DMS153 (cell line): ENCODE measurements at places on chromosomes 4 and X.

DNA sequence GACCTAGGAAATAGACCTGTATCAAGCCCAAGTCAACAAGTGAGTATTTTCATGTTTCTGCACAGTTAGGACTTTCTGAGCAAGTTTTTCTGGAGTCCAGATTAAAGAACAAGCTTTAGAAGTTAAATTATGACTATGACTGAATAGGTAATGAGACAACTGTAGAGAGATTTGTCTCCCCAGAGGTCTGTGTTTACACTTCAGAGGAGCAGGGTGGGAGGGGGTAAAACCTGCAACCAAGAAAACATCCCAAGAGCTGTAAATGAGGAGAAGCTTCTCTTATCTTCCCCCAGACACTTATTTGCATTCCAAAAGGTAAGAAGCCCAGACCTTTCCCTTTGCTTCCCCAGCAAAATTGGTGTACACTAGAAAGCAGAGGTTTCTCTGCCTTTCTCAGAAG is 22.1 kb upstream of the CEP135 start:
- DNase-seq: no peak

DNA sequence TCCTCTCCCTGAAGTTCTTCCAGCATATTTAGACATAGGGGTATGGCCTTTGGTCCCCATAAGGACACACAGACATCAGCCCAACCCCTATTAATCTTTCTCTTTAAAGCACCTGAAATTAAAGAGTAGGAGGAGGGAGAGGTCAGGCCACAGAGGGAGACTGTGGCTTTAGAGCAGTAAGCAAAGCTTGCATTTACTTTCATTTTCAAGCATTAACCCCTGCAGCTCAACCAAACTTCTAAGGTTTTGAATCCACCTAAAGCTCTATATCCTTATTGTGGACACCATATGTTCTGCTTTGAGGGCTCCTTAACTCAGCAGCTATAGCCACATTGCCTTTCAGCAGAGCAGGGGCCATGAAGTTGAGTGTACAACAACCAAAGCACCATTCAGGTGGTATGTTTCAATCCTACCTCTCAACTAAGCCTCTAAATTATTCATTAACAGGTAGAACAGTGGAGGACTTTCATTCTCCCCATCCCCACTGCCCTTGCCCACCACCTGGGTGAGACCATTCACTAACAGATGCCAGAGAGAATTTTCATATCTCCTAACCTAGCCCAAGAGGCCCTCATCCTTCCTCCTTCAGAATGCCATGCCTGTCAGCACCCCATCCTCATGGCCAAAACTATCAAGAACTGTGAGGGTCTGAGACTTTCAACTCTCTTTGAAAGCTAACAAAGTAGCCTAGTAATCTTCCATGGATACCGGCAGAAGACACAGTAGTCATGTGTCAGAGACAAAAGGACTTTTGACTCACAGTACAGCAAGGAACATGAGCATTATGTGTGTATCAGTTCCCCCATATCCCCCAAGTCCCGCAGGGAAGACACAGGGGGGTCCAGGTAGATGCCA is 20.8 kb downstream of the LIN54 start:
- DNase-seq: no peak

DNA sequence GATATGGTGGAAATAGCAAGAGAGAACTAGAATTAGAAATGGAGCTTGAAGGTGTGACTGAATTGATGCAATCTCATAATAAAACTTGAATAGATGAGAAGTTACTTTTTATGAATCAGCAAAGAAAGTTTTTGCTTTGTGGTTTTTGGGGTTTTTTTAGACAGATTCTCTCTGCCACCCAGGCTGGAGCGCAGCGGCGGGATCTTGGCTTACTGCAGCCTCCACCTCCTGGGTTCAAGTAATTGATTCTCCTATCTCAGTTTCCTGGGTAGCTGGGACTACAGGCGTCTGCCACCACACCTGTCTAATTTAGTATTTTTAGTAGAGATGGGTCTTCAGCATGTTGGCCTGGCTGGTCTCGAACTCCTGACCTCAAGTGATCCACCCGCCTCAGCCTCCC is 23.7 kb upstream of the NEIL3 start:
- DNase-seq: no peak

DNA sequence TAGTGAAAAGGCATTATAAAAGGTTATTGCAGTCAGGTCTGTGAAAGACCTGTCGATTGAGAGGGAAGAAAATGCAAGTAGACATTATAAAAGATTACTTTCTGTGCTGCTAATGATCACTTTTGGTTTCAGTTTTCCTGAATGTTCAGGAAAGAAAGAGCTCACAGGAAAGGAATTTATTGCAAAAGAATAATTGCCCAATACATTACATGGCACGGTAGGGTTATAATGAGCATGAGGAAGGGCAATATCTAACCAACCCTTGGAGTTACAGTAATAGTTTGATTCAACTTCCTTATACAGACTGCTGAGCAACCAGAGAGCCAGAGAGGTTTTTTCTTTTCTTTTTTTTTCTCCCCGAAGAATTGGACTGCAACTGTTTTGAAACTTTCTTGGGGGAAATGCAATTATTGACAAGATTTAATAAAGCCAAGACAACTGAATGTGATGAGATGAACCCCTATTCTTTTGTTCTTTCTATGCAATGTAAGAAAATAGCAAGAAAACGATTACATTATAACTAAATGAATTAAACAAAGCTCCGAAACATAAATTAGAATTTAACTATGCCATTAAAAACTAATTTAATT is 247.0 kb downstream of the C4orf33 start:
- DNase-seq: peak; percentile 31

DNA sequence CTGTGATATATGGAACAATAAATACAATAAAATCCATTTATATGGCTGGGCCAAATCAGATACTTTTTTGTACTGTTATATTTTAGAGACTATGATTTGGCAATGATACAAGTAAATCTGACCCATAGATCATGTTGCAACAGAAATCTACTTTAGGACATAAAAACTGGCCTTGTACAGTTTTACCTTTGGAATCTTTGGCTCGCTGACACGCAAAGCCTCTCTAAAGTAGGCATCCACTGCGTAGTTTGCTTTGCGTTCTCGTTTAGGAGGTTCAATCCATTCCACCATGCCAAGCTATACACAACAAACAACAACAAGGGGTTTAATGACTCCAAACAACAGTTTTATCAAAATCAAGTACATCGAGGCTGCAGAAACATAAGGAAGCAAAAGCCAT is 42.4 kb downstream of the SMARCA1 start:
- DNase-seq: no peak

DNA sequence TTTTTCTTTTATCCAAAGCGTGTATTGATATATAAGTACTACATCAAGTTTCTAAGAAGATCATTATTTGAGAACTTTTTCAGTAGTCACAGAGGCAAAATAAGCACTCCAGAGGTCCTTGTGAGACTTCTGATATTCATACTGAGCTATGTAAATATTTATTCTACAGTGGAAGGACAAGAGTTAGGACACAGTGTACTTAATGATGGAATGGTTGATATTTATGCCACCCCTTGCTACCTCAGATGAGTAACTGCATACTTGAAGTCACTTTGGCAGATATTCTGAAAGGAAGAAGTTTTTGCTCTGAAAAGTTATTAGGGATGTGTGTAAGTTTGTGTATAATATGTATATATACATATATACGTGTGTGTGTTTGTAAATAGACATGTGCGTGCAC is 30.3 kb downstream of the MAGEA1 start:
- DNase-seq: no peak

DNA sequence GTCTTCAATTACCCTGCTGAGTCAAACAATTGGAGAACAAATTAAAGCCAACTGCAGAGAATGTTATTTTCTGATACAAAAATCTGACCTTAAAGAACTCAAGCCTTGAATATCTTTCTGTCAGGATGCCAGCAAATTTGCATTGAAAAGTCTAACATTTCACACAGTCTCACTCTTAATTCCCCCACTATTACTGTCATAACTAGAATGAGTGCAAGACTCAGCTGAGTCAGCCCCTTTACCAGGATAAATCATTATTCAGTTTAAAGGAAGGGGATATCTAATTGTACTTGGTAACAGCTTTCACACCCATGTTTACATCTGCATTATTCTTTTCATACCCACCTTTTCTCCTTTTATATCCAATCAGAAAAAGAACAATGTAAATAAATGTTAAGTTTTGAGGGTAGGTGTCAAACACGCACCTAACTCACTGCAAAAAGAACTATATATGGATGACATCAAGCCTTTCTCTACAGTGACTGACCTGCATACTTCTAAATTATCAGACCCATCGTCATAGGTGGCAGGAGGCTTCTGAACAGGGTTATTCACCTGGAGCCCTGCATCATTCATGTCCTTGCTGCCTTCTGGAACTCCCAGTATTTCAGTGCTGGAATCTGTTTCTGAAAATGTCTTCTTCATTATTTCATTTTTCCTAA is 117.4 kb downstream of the TMA16 start:
- DNase-seq: no peak

DNA sequence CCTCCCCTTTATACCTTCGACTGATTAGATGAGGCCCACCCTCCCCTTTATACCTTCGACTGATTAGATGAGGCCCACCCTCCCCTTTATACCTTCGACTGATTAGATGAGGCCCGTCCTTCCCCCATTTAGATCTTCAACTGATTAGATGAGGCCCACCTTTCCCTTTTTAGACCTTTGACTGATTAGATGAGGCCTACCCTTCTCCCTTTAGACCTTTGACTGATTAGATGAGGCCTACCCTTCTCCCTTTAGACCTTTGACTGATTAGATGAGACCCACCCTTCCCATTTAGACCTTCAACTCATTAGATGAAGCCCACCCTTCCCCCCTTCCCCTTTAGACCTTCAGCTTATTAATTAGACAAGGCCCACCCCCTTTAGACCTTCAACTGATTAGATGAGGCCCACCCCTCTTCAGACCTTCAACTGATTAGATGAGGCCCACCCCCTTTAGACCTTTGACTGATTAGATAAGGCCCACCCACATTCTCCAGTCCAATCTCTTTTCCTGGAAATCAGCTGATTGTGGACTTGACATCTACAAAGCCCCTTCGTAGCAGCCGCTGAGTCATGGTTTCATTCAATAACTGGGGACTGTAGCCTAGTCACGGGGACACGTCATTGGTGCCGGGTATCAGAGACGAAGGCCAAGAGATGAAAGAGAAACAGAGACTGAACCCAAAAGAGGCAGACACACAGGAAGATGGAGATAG is 28.8 kb upstream of the IL3RA start:
- DNase-seq: no peak

DNA sequence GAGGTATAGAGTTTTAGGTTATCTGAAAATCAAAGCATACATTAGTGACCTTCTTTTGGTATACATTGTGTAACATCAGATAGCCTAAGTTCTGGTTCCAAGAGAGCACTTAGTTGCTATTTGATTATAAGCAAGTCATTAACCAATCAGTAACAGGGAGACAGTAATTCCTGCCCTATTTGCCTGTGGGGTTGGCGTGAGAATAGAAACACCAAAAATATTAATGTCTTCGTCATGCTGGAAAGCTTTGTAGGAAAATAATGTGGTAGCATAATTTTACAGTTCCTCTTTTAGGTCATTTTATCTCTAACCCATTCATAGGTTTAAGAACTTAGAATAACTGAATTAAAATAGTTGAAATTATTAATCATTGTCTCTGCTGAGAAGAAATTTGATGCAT is 37.8 kb downstream of the NPNT start:
- no peak for DNase-seq

GRCh38 chr4:8274765-8275547 is 5.4 kb downstream of the HTRA3 start:
- no peak for DNase-seq

DNA sequence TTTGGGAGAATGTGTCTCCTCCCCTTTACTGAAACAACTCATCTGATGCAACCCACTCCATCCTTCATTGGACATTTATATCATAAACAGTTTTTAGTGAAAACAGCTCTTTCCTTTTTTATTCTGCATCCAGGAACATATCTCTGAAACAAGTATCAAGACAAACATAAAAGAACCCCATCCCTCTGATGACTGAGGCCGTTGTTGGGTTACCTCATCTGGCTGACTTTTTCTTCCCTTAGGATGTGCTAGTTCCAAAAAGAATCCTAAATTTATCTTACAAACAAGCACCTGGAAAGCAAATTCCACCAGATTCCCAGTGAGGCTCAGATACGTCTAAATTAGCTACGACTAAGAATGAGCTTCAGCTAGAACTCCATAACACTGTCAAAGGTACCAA is 483.7 kb upstream of the INTU start:
- DNase-seq: no peak

DNA sequence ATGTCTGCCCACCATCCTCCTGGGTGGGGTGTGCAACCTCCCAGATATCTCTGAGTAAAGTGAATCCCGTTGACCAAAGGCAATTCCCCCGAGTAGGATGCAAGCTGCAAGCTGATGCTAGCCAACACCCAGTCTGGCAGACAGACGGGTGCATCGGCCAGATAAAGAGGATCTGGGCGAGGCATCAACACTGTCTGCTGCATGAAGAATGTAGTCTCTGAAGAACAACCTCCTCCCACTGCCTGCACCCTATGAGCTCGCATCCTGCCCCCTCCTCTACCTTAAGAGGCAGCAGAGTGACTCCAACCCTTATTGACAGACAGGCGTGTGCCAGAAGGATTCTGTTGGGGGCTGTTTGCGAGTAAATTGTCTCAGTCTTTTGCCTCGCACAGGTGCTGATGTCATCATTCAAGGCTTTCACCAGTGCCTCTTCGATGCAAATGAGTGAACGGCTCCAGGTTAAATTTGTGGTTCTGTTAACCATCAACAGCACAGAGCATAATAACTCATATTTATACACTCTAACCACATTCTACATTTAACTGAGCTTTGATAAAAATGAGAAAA is 546.9 kb downstream of the BCOR start:
- no peak for DNase-seq

GRCh38 chrX:39745818-39746217 is 351.9 kb downstream of the BCOR start:
- DNase-seq: no peak

GRCh38 chr4:3655963-3656362 is 110.2 kb upstream of the ADRA2C start:
- peak; percentile 59 for DNase-seq

DNA sequence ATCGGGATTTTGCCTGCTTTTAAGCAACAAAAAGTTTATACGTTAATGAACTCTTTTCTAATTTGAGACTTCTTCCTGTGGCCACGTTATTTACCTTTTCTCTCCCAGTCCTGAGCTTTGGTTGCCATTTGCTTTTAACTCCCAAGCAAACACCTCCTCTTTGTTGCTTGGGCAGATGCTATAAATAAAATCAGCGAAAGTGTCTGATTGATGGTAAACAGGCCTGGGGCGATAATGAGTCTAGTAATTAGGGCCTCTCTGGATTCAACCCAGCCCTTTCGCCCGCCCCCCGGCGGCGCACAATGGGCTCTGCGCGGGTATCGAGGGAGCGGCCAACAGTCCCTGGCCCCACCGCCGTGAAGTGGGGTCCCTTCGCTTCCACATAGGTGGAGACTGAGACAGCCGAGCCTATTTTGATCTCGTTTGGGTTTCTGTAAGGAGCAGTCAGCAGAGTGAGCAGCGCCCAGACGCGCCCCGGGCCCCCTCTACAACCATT is 790 bp downstream of the CLGN start:
- peak; percentile 21 for DNase-seq

DNA sequence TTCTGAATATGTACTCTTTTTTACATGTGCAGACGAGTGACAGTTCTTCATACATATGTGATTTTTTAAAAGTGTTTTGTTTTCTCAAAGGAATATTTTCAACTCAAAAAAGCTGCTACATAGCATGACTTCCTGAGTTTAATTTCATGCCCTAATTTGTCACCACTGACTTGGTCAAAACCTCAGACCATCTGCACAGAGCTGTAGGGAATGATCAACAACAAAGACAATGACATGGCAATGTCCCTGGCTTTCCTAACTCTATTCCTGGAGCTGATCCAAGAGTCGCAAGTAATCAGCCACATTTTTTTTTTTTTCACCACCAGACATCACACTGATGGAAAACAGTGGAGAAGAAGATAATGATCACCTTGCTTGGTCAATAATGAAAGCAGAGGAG is 97.7 kb downstream of the TMA16 start:
- DNase-seq: peak; percentile 22
